ENCODE measurements at places on chromosomes 1 and 21.

DNA sequence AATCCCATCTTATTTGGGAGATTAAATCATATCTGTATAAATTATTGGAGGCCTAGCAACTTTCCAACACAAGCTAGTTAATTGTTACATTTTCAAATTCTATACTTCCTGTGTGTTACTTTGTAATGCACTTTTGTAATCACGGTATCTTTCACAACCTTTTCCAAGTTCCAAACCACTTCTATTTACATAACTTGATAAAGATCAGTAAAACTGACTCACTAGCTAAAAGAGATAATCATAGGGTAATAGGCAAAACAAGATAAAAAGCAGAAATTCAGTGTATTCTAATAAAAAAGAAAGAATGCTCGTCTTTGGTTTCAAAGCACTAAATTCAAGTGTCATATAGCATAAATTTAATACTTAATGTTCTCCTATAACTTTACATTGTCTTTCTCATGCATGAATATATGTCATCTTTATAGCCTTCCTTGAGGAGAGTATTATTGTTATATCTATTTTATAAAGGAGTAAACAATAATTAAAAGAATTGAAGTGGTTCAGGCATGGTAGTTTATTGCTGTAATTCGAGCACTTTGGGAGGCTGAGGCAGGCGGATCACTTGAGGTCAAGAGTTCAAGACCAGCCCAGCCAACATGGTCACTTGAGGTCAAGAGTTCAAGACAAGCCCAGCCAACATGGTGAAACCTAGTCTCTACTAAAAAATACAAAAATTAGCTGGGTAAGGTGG is 66.4 kb downstream of the RGS13 start:
- no peak for DNase-seq

DNA sequence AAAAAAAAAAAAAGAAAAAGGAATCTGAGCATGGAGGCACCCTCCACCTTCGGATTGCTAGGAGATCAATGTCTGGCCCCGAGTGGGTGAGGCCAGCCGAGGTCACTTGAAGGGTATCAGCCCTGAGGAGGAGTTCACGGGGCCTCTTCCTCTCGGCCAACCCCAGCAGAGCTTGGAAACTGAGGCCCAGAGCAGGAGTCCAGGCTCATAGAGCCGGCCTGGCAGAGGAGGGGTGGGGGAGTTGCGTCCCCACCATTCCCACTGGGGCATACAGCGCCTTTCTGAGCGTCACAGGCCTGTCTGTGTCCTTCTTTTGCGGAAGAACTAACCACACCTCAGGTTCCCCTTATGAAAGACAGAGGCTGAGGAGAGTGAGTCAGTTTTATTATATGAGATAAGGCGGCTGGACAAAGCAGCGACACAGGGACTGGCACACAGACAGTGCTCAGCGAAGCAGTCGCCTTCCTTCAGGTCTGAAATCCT is 17.1 kb upstream of the EPHA2 start:
- no peak for DNase-seq

DNA sequence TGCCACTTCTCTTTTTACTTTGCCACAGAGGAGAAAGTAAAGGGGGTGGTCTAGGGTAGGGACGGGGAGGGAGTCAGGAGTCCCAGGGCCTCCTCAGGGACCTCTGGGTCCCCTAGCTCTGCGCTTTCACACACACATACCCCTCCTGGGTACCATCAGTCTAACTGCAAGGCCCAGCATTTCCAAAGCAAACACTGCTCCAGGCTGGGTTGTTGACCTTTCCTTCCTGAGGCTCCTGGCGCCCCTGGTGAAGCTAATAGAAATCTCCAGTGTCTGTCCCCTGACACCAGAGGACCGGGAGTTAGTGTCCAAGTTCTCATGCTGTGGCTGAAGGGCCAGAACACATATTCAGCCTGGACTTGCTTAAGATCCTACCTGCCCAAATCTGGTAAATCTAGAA is 3.9 kb downstream of the TMEM63A start:
- DNase-seq = no peak

GRCh38 chr1:1621173-1622009 is 6.1 kb downstream of the MIB2 start:
- no peak for DNase-seq
